ENCODE measurements at places on chromosomes 4 and X. TPM values are rescaled to one million over a fixed set of nuclear protein-coding genes. Genes with fewer than 3 reads are reported as not detected.

GRCh38 chr4:58679051-58679450, 1568.9 kb upstream of the IGFBP7 start:
- no peaks in the 10 kb centered on the region for H3K36me3 ChIP-seq
- no peaks in the 10 kb centered on the region for H3K4me1 ChIP-seq
- H3K4me3 ChIP-seq = no peak overlapping the region

DNA sequence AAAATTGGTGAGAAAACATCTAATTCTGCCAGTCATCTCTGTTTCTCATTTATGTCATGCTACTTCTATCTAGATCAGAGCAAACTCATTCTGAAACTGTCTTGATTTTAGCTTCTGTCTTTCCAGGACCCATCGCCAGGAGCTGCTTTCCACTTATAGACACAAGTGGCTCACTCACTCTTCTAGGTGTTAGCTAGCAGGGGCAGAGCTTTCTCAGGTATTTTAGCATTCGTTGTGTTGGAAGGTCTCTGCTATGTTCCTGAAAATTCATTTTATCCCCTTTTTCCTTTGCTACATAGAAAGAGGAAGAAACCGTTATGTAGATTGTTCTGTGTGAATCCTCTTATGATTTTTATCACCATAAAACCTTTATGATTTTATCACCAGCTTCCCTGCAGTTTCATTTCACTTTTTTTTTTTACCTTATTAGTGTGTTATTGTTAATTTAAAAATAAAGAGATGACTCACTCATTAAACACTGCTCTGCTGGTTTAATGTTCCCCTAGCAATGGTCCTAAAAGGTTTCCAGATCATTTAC, 246.6 kb upstream of the AADAT start:
- no peaks in the 10 kb centered on the region for H3K27me3 ChIP-seq
- no peaks in the 10 kb centered on the region for H3K4me1 ChIP-seq
- H3K27ac ChIP-seq = no peak overlapping the region
- DNase-seq = no peak

- H3K4me3 ChIP-seq = no peak overlapping the region
- H3K4me1 ChIP-seq = no peaks in the 10 kb centered on the region
- H3K27me3 ChIP-seq = no peaks in the 10 kb centered on the region
- H3K36me3 ChIP-seq = no peaks in the 10 kb centered on the region
Measured at GRCh38 chr4:180500154-180500553, 1743.0 kb upstream of the TENM3 start.

- no peaks in the 10 kb centered on the region for H3K36me3 ChIP-seq
- no peaks in the 10 kb centered on the region for H3K27me3 ChIP-seq
Measured at GRCh38 chrX:9784332-9784731, 1.9 kb upstream of the SHROOM2 start.

GRCh38 chr4:169012049-169012448, 2.0 kb upstream of the CBR4 start:
- H3K27me3 ChIP-seq = no peaks in the 10 kb centered on the region
- no peaks in the 10 kb centered on the region for H3K36me3 ChIP-seq
- no peak overlapping the region for H3K4me3 ChIP-seq
- DNase-seq = no peak

GRCh38 chrX:112391313-112391712, 288.4 kb downstream of the LHFPL1 start:
- no peak overlapping the region for H3K4me3 ChIP-seq
- no peaks in the 10 kb centered on the region for H3K36me3 ChIP-seq
- H3K27me3 ChIP-seq = no peaks in the 10 kb centered on the region
- DNase-seq = no peak
- H3K4me1 ChIP-seq = no peaks in the 10 kb centered on the region

DNA sequence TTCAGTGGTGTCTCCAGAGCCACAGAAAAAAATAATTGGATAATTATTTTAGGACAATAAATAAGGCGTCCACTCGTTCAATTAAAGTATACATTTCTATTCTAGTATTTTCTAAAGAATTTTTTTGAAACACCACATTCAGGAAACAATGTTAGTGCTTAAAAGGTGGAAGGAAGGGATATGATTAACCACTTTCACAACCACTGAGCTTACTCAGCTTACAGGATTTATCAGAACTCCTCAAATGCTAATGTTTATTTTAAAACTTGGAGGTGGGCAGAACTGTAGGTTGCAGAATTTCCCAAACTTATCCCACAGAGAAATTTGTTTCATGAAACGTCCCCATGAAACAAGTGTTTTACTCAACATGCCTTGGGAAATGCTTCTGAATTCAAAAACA, 54.3 kb upstream of the MAGEB2 start:
- no peak overlapping the region for H3K4me3 ChIP-seq
- DNase-seq = no peak
- H3K27me3 ChIP-seq = no peaks in the 10 kb centered on the region
- H3K36me3 ChIP-seq = no peaks in the 10 kb centered on the region

DNA sequence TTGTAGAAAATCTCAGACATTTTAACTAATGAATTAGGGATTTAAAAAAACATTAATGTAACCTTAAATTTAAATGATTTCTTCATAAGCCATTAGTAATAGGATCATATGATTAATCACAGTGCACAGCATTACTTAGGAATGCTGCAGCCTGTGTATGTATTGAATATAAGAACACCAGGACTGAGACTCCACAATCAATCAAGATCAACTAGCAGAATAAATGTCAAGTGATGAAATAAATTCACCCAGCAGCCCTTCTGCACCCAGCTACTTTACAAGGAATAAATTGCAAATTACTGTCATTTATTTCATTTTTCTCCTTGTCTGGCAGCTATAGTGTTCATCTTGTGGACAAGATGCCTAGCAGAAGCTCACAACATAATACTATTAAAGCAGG, 46.5 kb downstream of the NEIL3 start:
- H3K27ac ChIP-seq = no peak overlapping the region
- no peak overlapping the region for H3K4me3 ChIP-seq
- no peaks in the 10 kb centered on the region for H3K27me3 ChIP-seq
- no peaks in the 10 kb centered on the region for H3K4me1 ChIP-seq

Gene DDX60
- total RNA-seq = 22.6 TPM

Gene TMEM271
- total RNA-seq = not detected

Gene SLC7A11
- total RNA-seq = 2.7 TPM
